ENCODE measurements at places on chromosomes 2 and 18.

DNA sequence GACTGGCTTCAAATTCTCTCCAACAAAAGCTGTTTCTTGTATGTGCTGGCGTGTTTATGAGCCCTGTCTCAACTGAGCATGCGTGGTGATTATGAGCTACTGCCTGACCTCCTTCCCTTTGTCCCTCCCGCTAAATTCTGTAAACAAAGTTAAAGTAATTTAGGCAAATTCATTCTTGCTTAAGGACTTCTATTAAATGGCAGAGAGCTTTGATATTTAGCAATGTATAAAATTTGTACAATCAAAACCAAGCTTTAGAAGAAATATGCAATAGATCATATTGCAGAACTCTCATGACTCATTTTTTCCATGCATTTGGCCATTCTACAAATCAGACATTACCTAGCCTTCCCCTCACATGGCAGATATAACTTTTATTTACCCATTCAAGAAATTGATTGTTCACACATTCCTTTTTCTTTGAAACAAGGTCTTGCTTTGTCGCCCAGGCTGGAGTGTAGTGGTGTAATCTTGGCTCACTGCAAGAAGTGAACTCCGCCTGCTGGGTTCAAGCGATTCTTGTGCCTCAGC, 18.2 kb downstream of the IGFBP2 start:
- DNase-seq, result no peak

DNA sequence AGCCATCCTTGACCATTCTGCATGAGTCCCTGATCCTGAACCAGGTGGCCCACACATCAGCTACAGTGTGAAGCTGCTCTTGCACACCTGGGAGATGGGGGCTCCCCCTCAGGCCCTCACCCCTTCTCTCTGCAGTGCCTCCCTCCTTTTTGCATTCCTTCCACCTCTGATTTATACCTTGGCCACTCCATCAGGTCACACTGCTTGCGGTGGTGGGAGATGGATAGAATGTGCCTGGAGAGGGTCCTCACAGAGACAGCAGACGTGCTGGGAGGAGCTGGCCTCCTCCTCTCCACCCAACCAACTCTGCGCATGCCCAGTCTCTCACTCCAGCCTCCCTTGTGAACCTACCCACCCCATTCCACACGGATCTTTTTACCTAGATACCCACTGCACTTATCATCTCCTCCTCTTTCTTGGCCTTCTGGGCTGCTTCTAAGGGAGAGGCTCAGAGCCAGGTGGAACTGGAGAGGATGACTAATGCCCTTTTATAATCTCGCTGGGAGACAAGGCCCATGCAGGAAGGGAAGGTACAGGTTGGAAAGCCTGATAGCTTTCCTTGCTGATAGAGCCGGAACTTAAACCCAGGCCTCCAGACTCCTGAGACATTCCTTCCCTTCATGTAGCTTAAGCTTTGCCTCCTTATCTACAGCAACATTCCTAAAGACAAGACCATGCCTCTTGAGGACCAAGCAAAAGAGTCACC, 205.1 kb downstream of the ZBTB7C start:
- DNase-seq, result no peak

DNA sequence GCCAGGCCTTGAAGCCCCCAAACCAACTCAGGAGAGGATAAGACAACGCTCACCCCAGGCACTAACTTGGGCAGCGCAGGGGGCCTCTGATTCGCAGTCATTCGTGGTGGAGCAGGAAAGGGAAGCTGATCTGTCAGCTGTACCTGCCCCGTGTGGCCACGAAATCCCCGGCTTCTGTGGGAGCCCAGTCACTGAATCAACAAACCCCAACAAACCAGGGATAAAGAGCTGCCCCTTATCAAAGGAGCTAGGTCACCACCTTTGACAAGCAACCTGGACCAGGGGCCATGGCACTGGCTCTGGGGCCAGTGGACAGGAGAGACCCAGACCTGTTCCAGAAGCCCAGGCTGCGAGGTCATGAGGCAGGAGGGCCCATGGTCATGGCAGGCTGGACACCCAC, 14.5 kb downstream of the SDC1 start:
- no peak for DNase-seq

- no peak for DNase-seq
These were observed 805 bp upstream of the TNFRSF11A start for GRCh38 chr18:62324181-62324828.

- no peak for DNase-seq
These were observed 316.9 kb upstream of the REV1 start for GRCh38 chr2:99806758-99807157.

GRCh38 chr2:136013955-136014354, 28.5 kb upstream of the DARS1 start:
- DNase-seq, result no peak

DNA sequence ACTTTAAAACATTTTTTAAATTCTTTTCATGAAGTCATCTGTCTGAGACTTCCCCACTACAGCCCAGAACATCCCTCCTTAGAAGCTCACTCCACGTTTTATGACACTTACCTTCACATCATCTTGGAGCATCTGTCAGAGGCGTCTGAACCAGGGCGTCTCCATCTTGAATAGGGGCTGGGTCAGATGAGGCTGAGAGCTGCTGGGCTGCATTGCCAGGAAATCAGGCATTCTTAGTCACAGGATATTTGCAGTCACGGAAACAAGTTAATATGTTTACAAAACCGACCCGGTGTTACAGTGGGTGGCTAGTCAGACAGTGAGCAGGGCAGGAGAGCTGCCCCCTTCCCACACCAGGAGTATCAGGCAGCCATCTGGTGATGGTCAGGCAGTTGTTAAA, 456.5 kb downstream of the FBXO15 start:
- no peak for DNase-seq

- DNase-seq, result no peak
These were observed 49.8 kb upstream of the LGALSL start for GRCh38 chr2:64404002-64404731.

- no peak for DNase-seq
These were observed 63.4 kb downstream of the ZNF516 start for GRCh38 chr18:76431437-76432273.

DNA sequence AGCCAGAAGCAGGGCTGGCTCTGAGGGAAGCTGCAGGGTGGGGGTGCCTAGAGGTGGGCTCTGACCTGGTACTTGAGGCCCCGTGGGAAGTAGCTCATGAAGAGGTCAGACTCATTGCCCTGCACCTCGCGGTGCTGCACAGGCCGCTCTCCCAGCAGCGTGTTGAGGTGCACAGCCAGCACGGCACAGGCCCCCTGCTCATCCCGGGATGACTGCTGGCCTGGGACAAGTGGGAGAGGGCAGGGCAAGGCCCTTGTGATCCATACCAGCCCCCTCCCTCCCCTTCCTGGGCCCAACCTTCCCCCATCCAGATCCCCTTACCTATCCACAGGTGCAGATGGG, 8.7 kb downstream of the CAPG start:
- DNase-seq, result no peak

- no peak for DNase-seq
These were observed 1326.8 kb upstream of the TMEFF2 start for GRCh38 chr2:193521523-193521922.

Data from NCI-H1930 (cell line).